ENCODE measurements at places on chromosomes 16 and 17.

- peak; percentile 79 for DNase-seq
Observed at GRCh38 chr17:17044846-17045561, 2.7 kb downstream of the MPRIP start.

- no peak for DNase-seq
Observed at GRCh38 chr16:4958510-4959438, 644 bp downstream of the SEC14L5 start.

GRCh38 chr17:74325376-74325742 lies 667 bp upstream of the KIF19 start:
- no peak for DNase-seq

DNA sequence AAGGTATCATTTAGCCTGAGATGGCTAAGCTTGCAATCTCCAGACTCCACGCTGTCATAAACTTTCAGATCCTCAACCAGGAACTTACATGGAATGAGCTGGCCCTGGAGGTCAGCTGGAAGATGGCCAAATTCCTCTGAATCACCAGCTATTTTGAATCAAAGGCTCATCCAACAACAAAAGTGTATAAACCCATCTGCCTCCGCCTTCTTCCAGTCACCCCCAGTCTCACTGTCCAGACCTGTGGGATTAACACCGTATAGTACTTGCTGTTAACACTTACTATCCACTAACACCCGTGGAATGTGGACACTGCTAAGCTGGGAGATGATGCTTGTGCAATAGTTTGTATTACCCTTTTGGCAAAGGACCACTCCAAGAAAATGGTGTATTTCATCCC lies 1.9 kb upstream of the LCMT1 start:
- peak; percentile 94 for DNase-seq

DNA sequence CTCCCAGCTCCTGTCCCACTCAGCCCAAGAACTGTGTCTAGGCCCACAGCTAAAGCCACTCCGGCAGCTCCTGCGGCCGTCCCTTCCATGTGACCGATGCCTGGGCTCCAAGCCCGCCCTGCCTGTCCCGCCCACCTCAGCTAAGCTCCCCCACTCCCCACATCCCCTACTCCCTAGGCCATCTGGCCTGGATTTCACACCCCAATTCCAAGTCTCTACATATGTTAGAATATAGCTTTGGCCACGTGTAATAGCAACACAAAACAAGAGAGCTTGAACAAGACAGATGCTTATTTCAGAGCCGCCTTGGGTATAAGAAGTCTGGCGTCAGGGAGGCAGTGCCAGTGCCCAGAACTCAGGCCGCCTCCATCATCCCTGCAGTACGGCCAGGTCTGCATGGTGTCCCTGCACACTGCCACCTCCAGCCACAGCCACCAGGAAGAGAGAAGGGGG lies 30.0 kb upstream of the USP22 start:
- DNase-seq, result no peak

GRCh38 chr17:16046966-16047365 lies 47.3 kb downstream of the TTC19 start:
- DNase-seq, result peak; percentile 25

- peak; percentile 57 for DNase-seq
Observed at GRCh38 chr16:58236231-58236690, 38.4 kb upstream of the CSNK2A2 start.

- no peak for DNase-seq
Observed at GRCh38 chr16:31134625-31135534, 647 bp downstream of the PRSS8 start.

GRCh38 chr17:66750116-66750515 lies 84.8 kb upstream of the CACNG5 start:
- DNase-seq, result no peak

DNA sequence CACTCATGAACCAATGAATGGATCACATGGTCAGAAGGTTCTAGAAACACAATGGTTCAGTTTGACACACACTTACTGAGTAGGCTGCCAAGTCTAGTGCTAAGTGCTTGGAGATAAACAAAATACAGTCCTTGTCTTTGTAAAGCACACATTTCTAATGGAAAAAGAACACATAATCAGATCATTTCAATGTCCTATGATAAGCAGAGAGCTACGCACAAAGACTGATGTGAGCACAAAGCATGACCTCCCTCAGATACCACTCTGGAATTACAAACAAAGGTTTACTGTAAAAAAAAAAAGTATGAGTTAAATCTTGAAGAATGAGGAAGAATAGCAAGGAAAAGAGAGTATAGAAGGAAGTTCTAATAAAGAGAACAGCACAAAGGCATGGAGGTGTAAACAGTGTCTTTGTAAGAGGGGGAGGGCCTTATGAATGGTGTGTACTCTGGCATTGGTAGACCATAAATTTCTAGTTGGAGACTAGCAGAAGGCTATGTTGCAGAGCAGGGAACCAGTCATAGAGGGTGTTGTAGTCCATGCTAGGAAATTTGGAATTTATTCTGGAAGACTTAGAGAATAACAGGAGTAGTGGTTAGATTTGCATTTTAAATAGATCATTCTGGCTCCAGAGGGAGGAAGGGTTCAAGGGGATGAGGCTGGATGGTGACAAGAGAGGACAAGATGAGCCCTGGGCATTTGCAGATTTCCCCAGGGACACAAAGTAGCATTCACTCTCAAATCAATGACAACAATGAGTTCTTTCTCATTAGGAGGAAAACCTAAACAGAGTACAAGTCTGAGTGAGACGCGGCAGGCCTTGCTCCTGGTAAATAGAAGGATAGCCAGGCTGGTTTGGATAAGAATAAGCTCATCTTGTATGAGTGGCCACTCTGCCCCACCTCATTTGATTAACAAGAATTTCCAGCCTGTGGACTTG lies 468.0 kb downstream of the TOX3 start:
- DNase-seq, result no peak

- DNase-seq, result no peak
Observed at GRCh38 chr16:80366023-80366422, 174.8 kb upstream of the DYNLRB2 start.

DNA sequence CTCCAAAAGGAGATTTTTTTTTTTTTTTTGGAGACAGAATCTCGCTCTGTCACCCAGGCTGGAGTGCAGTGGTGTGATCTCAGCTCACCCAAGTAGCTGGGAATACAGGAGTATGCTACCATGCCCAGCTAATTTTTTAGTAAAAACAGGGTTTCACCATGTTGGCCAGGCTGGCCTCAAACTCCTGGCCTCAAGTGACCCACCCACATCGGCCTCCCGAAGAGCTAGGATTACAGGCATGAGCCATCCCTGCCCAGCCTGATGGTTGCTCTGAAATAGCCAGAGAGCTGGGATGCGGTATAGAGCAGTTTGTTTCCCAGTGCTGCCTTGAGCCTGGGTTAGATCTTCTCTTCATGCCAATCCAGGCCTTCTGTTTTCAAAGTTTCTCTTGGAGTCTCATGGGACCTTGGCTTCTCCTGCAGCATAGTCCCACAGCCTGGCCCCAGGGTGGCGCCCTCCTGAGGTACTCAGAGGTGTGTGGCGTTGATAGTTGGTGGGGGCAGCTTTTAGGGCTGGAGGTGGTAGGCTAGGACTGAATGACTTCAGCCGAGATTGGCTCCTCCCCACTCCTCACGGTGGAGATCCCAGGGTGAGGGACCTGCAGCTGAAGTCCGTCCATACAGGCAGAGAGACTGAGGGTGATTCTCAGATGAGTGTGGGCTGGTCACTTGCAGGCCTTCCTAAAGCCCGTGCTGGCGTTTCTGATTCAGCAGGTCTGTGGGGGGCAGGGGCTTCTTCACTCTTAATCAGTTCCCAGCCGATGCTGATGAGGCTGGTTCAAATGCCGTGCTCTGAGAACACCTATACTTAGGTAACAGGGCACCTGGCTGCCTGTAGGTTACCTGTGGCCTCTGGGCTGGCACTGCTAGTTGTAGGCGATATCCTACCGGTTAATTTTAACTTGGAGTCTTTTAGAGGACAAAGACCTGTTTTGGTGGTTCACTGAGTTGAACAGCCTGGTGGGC lies 52.0 kb downstream of the TNFRSF13B start:
- no peak for DNase-seq

DNA sequence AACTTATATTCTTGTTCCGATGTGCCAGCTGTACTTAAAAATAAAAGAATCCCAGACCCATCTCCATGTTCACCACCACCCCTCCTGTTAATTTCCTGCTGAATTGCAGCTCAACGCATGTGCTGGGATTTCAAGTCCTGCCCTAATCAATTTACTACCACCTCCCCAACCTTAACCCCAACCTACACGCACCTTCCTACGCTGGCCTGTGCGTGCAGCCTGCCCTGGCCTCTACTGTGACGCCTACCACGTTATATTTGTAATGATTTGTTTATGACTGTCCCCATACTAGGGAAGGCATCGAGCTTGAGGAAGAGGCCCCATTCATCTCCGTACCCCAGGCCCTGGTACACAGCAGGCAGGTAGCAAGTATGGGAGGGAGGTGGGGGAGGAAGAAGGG lies 251.1 kb downstream of the MRTFB start:
- no peak for DNase-seq

DNA sequence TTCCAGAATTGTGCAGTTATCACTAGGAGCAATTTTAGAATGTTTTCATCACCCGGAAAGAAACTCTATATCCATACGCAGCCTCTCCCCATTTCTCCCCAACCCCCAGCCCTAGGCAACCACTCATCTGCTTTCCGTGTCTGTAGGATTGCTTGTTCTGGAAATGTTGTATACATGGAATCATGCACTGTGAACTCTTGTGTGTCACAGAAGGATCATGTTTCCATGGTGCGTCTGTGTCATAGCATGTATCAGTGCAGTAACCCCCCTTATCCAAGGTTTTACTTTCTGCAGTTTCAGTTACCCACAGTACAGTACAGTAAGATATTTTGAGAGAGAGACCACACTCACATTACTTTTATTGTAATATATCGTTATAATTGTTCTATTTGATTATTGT lies 299.4 kb downstream of the CPPED1 start:
- DNase-seq, result no peak

- DNase-seq, result no peak
Observed at GRCh38 chr16:69465083-69465721, 40.8 kb downstream of the CYB5B start.

- DNase-seq, result no peak
Observed at GRCh38 chr16:69382421-69382820, 3.4 kb downstream of the TERF2 start.

DNA sequence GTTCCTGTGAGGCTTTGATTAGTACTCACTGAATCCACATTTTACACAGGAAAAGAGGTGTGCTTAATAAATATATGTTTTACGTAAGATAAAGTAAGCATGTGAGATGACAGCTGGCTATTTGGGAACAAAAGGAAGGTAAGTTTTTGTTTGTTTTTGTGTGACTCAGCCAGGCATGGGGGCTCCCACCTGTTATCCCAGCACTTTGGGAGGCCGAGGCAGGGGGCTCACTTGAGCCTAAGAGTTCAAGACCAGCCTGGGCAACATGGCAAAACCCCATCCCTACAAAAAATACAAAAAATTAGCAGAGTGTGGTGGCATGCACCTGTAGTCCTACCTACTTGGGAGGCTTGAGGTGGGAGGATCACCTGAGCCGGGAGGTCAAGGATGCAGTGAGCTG lies 17.9 kb downstream of the GPR142 start:
- DNase-seq, result no peak

GRCh38 chr16:46768809-46769208 lies 20.7 kb upstream of the MYLK3 start:
- DNase-seq, result no peak

GRCh38 chr16:66741169-66741900 lies 10.1 kb downstream of the DYNC1LI2 start:
- DNase-seq, result peak; percentile 93

- no peak for DNase-seq
Observed at GRCh38 chr17:82031885-82032627, 578 bp downstream of the RAC3 start.

- no peak for DNase-seq
Observed at GRCh38 chr17:74339537-74340195, 13.6 kb downstream of the KIF19 start.

DNA sequence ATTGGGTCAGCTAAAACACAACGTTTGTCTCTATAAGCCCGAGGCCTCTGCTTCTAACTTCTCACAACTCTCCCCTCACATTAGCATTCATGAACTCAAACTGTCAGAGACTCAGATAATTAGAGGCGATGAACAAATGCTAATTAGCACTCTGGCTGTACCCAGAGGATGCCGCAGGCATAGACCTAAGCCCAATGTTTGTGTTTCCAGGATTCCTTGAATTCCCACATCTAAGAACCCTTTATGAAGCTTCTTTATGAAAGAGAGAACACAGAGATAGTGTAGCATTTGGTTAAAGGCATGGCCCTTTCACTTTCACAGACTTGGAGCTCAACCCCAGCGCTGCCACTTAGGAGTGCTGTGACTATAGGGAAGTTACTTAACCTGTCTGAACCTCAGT lies 512.2 kb downstream of the GRIN2A start:
- DNase-seq, result no peak

GRCh38 chr16:85653290-85653891 lies 35.4 kb downstream of the GINS2 start:
- DNase-seq, result peak; percentile 8

GRCh38 chr16:700684-701584 lies 4.7 kb downstream of the FBXL16 start:
- DNase-seq, result no peak

DNA sequence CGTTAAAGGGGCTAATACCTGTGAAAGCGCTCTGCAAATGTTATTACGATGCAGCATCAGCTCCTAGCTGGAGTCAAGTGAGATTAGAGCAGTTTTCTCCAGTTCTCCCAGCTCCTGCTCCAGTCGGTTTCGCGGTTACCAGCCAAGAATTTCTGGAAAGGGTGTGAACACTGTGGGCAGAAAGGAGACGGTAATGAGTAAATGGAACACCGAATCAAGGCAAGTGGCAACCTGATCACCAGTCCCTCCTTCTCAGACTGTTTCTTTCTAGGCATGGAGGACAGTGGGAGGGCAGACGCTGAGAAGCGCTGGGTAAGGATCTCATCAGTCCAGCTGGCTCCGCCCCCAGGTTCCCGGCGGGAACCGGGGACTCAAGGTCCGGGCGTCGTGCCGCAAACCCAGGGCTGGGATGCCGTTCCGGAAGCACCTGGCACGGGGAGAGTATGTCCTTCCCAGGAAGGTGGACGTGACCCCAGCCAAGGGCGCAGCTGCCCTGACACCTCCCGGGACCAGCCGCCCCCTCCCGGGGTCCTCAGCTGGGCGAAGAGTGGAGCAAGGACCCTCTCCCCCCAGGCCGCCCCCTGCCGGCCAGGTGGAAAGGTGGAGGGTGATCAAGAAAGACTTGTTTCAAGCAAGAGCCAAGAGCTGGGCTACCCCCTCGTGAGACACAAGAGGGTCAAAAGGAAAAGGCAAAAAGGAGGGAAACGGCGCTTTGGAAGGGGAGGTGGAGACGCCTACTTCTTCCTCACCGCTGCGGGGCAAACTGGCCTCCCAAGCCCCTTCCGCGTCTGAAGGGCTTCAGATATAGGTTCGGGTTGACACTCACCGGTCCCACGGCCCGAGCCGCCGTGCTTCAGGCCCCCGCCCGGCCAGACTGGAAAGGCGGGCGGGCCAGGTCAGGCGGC lies 481 bp downstream of the MYO19 start:
- peak; percentile 47 for DNase-seq

Measured in fibroblast of pulmonary artery (primary cell).